OCI-M1 (cell line): ENCODE measurements at places on chromosomes 7 and 10.

GRCh38 chr10:47090903-47091302 lies 179.7 kb downstream of the PTPN20 start:
- DNase-seq, result no peak

DNA sequence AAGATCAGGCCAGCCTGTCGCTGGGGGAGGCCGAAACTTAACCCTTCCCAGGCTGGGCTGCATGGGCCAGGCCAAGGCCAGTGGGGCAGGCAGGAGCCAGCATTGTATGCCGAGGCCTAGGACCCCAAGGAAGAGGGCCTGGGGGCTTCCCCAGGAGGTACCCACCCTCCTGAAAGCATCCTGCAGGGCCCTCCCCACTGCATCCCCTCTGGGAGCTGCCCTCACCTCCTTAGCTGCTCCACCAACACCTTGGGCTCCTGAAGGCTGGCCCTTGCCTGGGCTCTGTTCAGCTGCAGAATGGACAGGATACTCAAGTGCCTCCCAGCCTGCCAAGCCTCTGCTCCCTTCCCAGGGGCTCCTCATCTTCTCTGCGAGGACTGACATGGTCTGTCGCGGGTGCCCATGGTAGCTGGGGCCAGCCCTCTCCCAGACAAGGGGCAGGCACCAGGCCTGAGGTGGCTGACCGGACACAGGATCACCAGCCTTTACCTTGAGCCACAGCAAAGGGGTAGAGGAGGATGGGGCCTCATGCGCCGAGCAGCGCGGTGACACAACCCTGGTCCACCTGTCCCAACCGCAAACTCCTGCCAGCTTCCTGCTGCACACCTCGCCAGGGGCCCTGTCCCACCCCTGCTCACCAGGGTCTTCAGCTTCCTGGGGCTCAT lies 94.2 kb downstream of the MICALL2 start:
- no peak for DNase-seq

DNA sequence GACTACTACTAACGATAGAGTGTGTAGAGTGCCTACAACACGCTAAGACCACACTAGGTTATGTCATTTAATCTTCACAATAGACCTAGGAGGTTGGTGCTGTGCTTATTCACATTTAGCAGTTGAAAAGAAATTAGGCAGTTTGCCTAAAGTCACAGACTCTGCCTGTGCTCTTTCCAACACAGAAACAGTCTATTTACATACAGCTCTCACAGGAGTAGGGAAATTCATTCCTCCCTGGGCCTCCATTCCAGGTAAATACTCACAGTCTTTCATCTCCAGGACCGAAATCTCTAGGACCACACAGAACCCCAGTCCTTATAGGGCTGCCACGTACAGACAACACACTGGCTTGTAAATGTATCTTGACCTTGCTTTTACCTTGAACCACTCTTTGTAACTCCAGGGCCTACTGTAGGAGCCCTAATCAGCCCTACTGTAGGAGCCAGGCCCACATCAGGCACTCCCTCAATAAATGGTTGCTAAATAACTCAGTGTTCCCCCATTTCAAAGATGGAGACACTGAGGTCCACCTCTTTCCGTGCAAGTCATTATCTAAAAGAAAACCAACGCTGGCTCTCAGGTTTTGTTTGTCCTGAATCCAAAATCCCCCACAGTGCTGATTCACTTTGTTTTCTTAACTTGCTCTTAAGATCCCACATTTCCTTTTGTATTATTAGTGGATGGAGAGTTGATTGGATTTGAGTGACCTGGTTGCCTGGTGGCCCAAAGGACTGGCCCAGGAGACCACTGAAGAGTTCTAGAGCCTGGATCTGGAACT lies 146.9 kb downstream of the KCNMA1 start:
- DNase-seq, result no peak

GRCh38 chr7:151663382-151664100 lies 143.8 kb upstream of the RHEB start:
- no peak for DNase-seq

DNA sequence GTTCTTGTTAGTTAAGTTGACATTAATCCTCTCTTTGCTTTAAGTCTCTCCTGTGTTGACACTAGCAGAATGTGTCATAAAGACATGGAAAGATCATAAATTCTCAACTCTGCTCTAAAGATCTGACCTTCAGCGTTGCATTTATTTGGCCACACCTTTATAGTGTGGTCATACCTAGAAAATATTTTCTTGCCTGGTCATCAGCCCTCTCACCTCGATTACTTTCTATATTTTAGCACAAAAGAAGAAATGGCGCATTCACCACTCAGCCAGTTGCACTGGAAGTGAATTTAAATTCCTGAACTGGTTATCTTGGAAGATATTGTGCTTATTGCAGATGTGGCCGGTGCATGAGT lies 96.7 kb upstream of the PDCD4 start:
- no peak for DNase-seq

DNA sequence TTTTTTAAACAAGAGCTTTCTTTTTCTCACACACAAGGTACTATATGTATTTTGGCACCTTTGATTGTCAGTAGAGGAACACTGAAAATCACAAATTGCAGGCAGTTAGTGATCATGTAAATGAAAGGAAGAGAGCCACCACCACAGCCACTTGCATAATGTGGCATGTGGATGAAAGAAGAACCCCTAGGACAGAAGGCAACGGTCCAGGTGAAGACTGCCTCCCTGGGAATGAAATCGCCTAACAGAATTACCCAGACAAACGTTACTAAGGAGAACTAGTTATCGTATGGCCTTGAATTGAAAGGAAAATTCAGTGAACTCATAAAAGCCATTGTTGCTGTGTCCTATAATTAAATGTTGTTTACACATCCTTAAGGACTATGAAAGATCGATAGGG lies 41.2 kb upstream of the PTPRZ1 start:
- DNase-seq, result no peak

DNA sequence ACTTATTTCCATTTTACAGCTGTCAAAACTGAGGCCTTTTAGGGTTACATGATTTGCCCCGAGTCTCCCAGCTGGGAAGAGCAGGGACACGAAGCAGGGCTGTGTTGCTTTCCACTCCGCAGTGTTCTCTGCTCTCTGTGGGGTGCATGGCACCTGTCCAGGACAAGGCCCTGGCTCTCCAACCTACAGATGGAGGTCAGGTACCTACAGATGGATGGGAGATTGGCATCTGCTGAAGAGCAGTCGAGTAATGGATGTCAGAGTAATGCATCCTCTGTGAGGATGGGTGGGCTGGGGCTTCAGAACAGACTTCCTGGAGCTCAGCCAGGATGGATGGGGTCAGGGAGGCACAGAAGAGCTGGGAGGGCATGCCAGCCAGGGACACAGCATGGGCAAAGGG lies 85.0 kb downstream of the EMX2 start:
- DNase-seq, result no peak

DNA sequence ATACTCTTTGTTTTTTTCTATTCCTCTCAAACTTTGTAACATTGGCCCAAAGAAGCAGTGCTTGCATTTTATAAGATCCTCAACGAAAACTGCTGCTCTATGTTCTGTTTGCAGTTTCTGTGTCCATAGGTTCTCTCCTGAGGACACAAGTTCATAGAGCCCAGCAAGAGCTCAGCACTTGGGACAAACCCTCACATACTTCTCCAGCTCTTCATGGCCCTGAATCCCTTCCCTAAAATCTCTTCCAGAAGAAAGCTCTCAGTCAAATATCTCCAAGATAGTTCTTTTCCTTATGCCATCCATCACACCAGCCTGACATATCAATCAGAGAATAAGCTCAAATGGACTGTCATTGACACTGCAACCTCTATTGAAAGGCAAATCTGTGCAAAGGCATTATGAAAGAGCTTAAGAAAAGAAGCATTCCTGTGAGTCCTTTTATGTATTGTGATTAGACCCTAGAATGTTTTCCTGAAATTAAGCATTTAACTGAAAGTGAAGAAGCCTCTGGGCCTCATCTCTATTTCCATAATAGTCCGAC lies 405.5 kb downstream of the ANKRD7 start:
- DNase-seq, result no peak

DNA sequence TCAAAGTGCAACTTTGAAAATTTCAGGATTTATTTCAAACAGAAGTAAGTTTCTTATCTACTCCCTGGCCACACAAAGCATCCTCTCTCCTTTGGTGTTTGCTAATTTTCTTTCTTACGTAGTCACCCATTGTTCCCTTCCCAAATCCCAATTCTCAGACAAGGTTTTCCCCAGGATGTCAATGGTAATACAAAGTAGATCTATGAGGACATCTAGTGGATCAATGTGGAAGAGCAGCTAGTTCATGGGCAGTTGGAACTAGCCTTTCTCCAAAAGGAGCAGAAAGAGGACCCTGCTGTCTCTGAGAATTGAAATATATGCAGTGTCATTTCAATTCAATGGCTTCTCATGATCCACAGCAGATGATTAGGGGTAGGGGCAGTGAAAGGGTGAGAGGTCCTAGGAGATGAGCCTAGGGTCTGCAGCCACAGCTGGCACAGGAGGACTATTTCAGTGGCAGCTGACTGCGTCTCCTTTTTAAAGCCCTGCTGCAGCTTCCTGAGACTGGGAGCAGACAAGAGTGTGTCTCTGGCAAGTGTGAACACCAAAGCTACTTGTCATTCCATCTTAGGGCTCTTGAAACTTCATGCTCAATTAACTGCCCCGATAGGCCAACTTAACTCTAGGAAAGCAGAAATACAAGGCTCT lies 632.6 kb downstream of the KCNMA1 start:
- DNase-seq, result peak; percentile 37

DNA sequence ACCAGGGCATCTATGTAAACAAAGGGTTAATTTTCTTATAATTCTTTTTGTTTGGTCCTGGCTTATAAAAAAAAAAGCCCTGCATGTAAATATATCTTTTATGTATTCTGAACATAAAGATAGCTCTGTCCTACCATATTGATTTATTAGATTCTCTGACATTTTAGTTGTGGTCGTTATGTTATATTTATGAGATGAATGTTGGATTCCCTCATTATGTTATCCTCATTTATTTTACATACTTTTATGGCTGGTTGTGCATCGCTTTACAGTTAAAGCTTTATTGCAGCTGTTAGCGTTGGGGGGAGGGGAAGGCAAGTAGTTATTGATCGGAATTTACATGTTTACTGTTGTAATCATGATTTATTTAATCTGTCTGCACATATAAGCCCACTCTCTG lies 431.5 kb downstream of the LRMDA start:
- no peak for DNase-seq

DNA sequence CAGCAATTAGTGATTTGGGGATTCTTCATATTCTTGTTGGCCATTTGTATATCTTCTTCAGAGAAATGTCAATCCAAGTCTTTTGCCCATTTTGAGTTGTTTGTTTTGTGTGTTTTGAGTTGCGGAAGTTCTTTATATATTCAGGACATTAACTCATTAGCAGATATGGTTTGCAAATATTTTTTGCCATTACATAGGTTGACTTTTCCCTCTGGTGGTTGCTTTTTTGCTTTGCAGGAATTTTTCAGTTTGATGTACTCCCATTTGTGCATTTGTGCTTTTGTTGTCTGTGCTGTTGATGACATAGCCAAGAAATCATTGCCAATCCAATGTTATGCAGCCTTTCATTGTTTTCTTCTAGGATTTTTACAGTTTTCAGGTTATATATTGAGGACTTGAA lies 63.6 kb upstream of the DNAJC1 start:
- no peak for DNase-seq

DNA sequence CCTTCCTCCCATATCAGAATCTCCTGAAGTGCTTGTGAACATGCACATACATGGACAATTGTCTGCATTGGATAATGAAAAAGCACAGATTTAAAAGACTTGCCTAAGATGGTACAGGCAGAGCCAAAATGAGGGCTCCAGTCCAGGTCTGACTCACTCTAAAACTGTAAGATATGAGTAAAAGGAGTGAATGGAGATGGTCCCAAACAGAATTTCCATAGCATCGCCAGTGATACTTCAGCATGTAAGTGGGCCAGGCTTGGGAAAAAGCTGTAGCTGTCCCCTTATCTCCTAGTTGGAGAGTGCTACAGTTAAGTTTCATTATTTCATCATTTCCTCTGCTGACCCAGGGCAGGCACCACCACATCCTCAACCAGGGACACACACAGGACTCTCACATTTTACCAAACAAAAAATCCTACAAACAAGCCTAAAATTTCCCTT lies 26.4 kb upstream of the IL6 start:
- peak; percentile 77 for DNase-seq

DNA sequence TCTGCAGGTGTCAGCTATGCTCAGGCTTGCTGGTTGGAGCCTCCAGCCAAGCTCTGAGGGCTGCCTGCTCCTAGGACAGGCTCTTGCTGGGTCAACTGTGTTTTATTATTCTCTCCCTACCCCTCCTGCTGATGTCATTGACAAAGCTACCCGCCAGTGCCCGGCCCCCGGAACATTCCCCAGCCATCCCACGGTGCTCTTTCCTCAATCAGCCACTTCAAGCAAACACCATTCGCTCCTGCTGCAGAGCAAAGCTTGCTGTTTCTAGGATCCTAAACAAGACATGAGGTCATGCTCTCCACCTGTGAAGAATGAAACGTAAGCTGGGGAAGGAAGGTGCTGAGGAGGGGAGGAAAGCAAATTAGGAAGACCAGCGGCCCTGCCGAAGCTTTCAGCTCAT lies 2.1 kb upstream of the C10orf71 start:
- DNase-seq, result no peak

DNA sequence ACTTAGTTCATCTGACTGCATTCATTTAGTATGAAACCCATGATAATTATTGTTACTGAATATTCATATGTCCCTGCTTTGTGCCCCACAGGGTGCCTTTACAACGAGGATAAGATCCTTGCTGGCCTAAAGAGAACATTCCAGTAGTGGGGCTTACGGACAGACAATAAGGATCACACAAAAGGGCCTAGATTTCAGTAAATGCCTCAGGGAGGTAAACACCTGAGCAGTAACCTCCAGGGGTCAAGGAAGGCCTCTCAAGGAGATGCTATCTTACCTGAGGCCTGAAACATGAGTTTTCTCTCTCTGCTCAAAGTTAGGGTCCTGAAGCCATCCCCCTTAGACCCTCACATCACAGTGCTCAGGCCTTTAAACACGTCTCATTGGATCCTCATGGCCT lies 228.7 kb downstream of the TCF7L2 start:
- no peak for DNase-seq

- DNase-seq, result no peak
Observed at GRCh38 chr10:48365668-48366067, 59.2 kb downstream of the MAPK8 start.

GRCh38 chr10:123852411-123852951 lies 39.1 kb downstream of the CPXM2 start:
- DNase-seq, result no peak

- DNase-seq, result no peak
Observed at GRCh38 chr10:6561552-6561951, 18.5 kb downstream of the PRKCQ start.

- DNase-seq, result no peak
Observed at GRCh38 chr10:66472156-66472555, 453.7 kb upstream of the LRRTM3 start.

GRCh38 chr10:75352650-75353049 lies 48.9 kb downstream of the ZNF503 start:
- DNase-seq, result no peak

DNA sequence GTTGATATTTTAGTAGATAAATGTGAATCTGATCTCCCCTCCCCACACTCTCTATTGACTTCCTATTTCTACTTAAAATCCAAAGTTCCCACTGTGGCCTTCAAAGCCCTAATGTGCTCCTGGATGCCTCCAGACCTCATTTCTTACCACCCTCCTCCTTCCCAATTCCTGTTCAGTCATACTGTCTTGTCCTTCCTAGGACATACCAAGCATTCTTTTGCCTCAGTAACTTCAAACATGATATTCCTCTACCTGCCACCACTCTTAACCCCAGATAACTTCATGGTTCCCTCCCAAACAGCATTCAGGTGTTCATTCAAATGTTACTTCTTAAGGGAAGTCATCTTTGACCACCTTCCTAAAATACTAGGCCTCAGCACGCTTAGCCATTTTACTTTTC lies 34.2 kb upstream of the FAM221A start:
- no peak for DNase-seq

GRCh38 chr7:156920076-156920475 lies 27.1 kb upstream of the LMBR1 start:
- DNase-seq, result no peak
